Stimulated activated CD8-positive, alpha-beta memory T cell treated with anti-CD3 and anti-CD28 coated beads, Interleukin-12 subunit alpha, Interleukin-12 subunit beta, amount 100 ng/mL, for 1 hour (primary cell): ENCODE measurements at places on chromosomes 16 and 17.

GRCh38 chr17:20314834-20315233 is 152.5 kb downstream of the LGALS9B start:
- DNase-seq, result no peak

GRCh38 chr16:54846766-54847165 is 83.9 kb upstream of the IRX5 start:
- no peak for DNase-seq

GRCh38 chr17:13329421-13329820 is 272.3 kb downstream of the HS3ST3A1 start:
- DNase-seq, result no peak

- DNase-seq, result no peak
Measured at GRCh38 chr17:81740395-81740961, 28.4 kb downstream of the SLC25A10 start.

DNA sequence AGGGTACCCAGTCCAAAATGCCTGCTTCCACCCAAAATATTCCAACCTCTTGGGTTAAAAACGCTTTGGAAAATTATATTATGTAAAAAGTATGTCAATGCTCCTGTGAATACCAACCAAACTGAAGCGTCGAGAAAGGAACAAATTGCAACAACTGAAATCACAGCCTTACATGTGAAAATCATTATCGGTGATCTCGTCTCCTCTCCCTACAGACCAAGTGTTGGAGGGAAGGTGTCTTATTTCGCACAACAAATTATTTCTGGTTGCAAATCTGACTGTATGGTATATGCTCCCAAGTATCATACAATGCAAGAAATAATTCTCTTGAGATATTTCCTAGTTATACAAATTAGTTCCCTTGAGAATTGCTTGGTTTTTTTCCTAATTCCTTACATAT is 89.3 kb upstream of the CDYL2 start:
- DNase-seq, result no peak

DNA sequence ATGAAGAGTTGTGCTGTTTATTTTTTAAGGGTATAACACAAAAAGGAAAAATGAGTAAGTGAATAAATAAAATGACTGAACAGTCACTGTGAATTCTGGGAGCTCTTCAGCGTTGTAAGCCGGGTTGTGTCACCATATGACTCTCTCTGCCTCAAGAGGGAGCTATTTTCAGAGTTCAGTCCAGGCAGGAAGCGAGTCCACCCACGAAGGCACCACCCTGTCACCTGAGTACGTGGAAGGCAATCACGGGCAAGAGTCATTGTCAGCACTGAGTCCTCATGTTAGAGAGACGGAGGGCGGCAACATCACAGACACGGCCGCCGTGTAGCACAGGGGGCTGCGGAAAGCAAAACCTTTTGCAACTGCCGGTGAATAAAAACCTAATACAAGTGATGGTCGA is 227.6 kb downstream of the UTP18 start:
- no peak for DNase-seq

GRCh38 chr17:79036596-79036995 is 12.6 kb downstream of the C1QTNF1 start:
- DNase-seq, result no peak
